ENCODE measurements at places on chromosomes 16 and 17. TPM values are rescaled to one million over a fixed set of nuclear protein-coding genes. Genes with fewer than 3 reads are reported as not detected.

The TRIM72 gene
- 0.02 TPM for total RNA-seq

The TENT4B gene
- 11.8 TPM for total RNA-seq

The OR4D1 gene
- total RNA-seq = 0.03 TPM

The C16orf54 gene
- not detected for total RNA-seq

The PRCD gene
- not detected for total RNA-seq

The TP53TG3C gene
- total RNA-seq = 0.11 TPM

The EPOP gene
- 15.0 TPM for total RNA-seq

The CALB2 gene
- total RNA-seq = 6.8 TPM

The KRTAP9-4 gene
- not detected for total RNA-seq

The KCTD2 gene
- total RNA-seq = 28.7 TPM

The WSCD1 gene
- 3.7 TPM for total RNA-seq

The PIGW gene
- 25.2 TPM for total RNA-seq

The BRD7 gene
- total RNA-seq = 76.6 TPM

The ITGA2B gene
- total RNA-seq = 1.9 TPM

The ICAM2 gene
- not detected for total RNA-seq

The TMEM204 gene
- total RNA-seq = not detected

The COL1A1 gene
- total RNA-seq = 8.3 TPM

The TBC1D3H gene
- total RNA-seq = not detected

The CCDC40 gene
- 4.5 TPM for total RNA-seq

The USB1 gene
- 96.6 TPM for total RNA-seq

The RPS2 gene
- 4,912 TPM for total RNA-seq

The ACSM2A gene
- total RNA-seq = not detected

The TBC1D3C gene
- not detected for total RNA-seq

The NQO1 gene
- total RNA-seq = 2,639 TPM

The ITGA3 gene
- total RNA-seq = 467 TPM

The SOX9 gene
- 13.7 TPM for total RNA-seq

The TBX4 gene
- 0.09 TPM for total RNA-seq

The GRAP gene
- total RNA-seq = 0.16 TPM

The METRNL gene
- 21.0 TPM for total RNA-seq

The GOSR2 gene
- 33.8 TPM for total RNA-seq

The PRSS36 gene
- total RNA-seq = 0.51 TPM

The ZNF18 gene
- total RNA-seq = 3.9 TPM

The USP31 gene
- total RNA-seq = 10.9 TPM

The CD300H gene
- 0.45 TPM for total RNA-seq

The BAHCC1 gene
- total RNA-seq = 18.2 TPM

The CDH1 gene
- 4.9 TPM for total RNA-seq

The NME1 gene
- 585 TPM for total RNA-seq

The ZACN gene
- 0.45 TPM for total RNA-seq

The PRSS8 gene
- 0.24 TPM for total RNA-seq

All from A549 treated with CpdA at 1 μM for 4 hours (cell line).